ENCODE measurements at places on chromosomes 2 and 18.

GRCh38 chr2:8455236-8456150 lies 226.4 kb upstream of the ID2 start:
- no peak for DNase-seq

GRCh38 chr2:106124106-106124756 lies 69.9 kb downstream of the UXS1 start:
- no peak for DNase-seq

- DNase-seq: no peak
Measured at GRCh38 chr2:221465776-221466175, 106.3 kb downstream of the EPHA4 start.

DNA sequence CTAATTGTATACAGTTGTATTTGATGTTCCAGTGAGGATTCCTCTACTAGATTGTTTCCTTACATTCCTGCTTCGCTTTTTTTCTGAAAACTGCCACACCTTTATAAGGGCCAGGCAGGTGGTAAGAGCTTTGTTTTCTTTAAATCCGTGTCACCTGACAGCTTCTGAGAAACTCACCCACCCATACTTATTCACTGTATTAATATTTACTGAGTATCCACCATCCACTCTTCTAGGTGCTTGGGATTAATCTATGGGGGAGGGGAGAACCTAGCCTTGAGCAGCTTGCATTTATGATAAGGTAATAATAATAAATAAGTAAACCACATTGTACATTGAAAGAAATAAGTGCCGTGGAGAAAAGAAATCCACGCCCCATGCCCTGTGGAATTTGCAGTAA lies 174.7 kb upstream of the AGAP1 start:
- no peak for DNase-seq

- DNase-seq: no peak
Measured at GRCh38 chr2:143828763-143829537, 691.0 kb downstream of the ZEB2 start.

DNA sequence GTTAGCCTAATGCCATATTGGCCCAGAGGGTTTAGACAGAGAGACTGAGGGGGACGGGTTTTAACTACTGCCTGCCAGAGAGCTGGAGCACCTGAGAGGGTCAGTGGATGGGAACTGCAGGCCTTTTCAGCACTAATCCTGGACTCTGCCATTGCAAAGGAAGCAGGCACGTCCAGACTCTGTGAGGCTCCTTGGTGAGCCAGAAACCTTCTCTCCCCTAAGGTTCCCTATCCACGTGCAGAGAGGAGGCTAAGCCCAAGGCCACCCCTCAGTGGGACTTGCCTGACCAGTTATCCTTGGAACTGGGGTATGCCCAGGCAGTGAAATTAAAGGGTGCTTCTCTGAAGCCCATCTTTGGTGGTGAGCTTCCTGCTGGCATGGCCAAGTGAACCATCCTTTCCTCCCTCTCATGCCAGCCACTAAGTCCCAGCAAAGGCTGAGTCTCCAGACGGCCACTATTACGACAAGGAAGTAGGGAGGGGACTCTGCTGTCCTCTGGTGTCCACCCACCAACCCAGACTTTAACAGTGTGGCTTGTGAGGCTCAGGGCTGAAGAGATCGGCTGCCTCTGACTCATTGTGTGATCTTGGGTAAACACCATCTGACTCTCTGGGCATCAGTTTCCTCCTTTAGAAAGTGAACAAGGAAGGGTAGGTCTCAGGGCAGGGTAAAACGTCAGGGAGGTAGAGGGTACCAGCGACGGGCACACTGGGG lies 3.9 kb upstream of the MLPH start:
- peak; percentile 57 for DNase-seq

- DNase-seq: no peak
Measured at GRCh38 chr2:217468042-217468830, 534.6 kb downstream of the TNS1 start.

DNA sequence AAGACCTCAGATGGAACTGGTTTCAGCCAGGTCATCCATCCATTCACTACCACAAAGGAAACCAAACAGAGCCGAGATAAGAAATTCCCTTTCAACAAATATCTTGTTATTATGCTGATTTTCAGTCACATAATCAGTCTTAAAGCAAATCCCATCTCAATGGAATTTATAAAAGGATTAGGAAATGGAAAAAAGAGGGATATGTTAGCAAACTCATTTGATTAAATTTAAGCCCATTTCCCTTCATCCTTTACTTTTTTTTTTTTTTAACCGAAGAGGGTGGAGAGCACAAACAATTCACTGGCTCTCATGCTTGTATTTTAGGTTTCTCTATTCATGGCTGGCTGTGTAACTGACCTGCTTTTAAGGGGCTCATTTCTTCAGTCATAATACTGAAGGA lies 109.0 kb upstream of the GATA6 start:
- no peak for DNase-seq

DNA sequence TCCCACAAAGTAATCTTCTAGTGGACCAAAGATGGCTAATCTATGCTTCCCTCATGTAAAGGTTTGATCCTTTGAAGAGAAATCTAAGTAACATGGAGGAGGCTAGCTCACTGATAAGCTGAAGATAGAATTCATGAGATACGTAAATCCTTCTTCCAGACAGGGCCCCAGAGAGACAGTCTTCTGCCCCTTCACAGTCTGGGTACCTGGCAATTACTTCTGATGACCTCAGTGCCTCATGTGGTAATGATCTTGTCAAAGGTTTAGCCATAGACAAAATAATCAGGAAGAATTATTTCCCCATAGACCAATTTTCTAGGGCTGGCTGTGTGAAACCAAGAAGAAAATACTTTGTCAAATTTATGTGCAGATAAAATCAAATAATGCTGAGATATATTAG lies 495.8 kb downstream of the METTL4 start:
- DNase-seq: no peak

- no peak for DNase-seq
Measured at GRCh38 chr2:105691947-105692390, 52.7 kb upstream of the NCK2 start.

GRCh38 chr2:29147963-29148362 lies 32.7 kb downstream of the CLIP4 start:
- no peak for DNase-seq

- DNase-seq: peak; percentile 9
Measured at GRCh38 chr18:59988098-59988706, 88.4 kb downstream of the PMAIP1 start.

DNA sequence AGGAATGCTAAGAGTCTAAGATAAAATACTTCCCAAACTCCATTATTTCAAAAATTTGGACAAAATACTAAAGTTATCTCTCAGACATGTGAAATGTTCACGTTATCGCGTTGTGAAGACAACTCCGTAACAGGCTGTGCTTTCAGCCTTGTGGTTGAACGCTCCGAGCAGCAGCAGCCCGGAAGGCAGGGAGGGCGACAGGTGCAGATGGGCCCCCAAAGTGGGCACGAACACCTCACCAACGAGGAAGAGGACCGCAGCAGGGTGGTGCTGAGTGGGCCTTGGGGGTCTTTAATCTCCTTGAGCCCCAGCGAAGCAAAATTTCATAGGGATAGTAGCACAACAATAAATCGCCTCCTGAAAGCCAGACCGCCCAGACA lies 1.0 kb upstream of the FAM110C start:
- no peak for DNase-seq

- no peak for DNase-seq
Measured at GRCh38 chr2:137167651-137168050, 402.3 kb downstream of the THSD7B start.

- DNase-seq: no peak
Measured at GRCh38 chr2:232333361-232334135, 45.0 kb upstream of the ALPP start.

GRCh38 chr2:10292033-10292432 lies 10.7 kb upstream of the HPCAL1 start:
- no peak for DNase-seq

DNA sequence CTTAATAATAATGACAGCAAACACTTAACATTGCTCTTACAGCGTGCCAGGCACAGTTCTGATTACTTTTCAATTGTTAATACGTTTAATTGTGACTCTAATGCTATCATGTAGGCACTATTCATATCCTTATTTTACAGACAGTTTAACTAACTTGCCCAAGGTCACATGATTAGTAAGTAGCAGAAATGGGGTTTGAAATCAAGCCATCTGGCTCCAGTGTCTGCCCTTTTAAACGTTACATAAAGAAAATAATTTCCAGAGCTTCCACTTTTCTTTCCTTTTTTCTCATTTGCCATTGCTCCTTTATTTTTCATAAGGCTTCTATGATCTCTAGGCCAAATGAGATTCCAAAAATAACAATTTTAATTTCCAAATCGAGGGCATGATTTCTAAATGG lies 50.6 kb upstream of the IKZF2 start:
- no peak for DNase-seq

GRCh38 chr2:40457366-40457765 lies 5.5 kb upstream of the SLC8A1 start:
- DNase-seq: no peak

DNA sequence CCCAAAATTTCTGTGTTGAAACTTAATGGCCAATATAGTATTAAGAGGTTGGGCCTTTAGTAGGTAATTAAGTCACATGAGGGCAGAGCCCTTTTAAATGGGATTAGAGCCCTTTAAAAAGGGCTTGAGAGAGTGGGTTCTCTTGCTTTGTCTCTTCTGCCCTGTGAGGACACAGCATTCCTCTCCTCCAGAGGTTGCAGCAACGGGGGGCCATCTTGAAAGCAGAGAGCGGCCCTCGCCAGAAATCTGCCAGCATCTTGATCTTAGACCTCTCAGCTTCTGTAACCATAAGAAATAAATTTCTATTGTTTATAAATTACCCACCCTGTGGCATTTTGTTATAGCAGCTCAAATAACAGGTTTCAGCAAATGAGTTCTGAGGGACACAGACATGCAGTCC lies 305.0 kb upstream of the LRP1B start:
- no peak for DNase-seq

DNA sequence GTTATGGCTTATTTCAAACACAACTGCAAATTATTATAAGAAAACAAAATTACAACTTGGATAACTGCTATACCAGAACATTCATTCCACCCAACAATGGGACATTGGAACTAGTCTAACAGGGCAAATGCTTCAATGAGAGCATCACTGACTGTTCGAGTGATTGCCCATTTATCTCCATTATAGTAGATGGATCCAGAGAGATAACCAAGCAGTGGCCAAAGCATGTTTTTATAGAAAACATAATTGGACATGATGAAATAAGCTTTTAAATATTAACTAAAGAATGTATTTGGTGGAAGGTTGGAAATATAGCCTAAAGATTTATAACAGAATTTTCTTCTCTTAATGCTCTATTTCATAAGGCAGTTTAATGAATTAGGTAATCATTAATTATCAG lies 634.8 kb downstream of the NUP35 start:
- DNase-seq: no peak

- DNase-seq: no peak
Measured at GRCh38 chr2:9331704-9332103, 91.6 kb downstream of the ITGB1BP1 start.

- no peak for DNase-seq
Measured at GRCh38 chr2:25109822-25110221, 58.6 kb downstream of the POMC start.

- DNase-seq: no peak
Measured at GRCh38 chr2:28652217-28652616, 99.4 kb upstream of the PPP1CB start.

GRCh38 chr2:10846110-10846861 lies 33.7 kb upstream of the PDIA6 start:
- DNase-seq: no peak

- DNase-seq: no peak
Measured at GRCh38 chr2:213086050-213086449, 65.4 kb downstream of the IKZF2 start.

- no peak for DNase-seq
Measured at GRCh38 chr2:164841719-164842623, at the start of gene COBLL1. TSS of gene COBLL1 (minus strand) at chr2:164841823. CDS start at chr2:164841196, 627 bp downstream.

DNA sequence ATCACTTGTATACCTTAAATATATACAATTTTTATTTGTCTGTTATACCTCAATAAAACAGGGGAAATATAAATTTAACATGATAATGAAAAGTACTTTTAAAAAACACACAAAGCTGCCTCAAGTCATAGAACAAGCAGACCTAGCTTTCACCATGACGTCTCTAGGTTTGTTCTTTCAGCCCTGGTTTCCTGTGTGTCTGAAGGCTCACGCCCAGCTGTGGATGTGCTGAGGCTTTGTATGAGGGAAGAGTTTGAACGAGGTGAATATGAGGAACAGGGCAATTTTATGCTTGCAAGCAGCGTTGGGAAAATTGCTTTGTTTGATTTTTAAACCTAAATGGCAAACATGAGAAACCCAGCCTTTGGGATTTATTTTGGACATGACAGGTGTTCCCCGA lies 15.3 kb downstream of the SH3RF3 start:
- no peak for DNase-seq

- DNase-seq: no peak
Measured at GRCh38 chr2:42961385-42961811, 169.0 kb upstream of the HAAO start.

DNA sequence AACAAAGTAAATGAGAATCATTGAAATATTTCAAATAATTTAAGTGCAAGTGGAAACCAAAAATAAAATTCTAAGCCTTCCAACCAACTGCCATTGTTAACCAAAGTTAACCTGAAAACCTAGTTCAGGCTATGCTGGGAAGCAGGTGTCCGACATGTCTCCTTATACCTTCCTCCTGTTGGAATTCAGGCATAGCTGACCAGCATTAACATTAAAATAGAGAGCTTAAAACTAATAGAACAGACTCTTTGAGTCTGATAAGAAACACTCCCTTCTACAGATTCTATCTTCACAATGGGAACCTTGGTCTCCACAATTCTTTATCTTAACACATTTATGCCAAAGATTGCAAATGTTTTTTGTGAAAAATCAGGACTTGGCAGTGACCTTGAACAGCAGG lies 1004.9 kb upstream of the NRXN1 start:
- no peak for DNase-seq
